ENCODE measurements at places on chromosomes 1 and 21.

- DNase-seq, result no peak
Measured at GRCh38 chr1:181433931-181434330, 49.4 kb upstream of the CACNA1E start.

DNA sequence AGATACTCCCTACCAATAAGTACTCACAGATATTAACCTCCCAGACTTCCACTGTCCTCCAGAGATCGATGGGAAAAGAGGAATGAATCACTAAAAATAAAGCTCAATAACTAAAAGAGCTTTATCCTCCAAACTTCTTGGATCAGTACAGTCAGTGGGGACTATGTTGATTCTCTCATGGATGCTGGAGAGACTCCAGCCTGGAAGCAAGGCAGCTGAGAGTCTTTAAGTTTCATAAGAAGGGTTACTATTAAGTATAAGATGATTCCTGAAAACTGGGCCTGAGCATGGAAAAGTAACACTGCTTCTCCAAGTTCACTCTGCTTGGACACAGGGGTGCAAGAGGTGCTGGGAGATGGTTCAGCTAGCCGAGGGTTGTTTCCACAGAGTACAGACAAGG is 6.2 kb upstream of the DDR2 start:
- DNase-seq, result no peak

DNA sequence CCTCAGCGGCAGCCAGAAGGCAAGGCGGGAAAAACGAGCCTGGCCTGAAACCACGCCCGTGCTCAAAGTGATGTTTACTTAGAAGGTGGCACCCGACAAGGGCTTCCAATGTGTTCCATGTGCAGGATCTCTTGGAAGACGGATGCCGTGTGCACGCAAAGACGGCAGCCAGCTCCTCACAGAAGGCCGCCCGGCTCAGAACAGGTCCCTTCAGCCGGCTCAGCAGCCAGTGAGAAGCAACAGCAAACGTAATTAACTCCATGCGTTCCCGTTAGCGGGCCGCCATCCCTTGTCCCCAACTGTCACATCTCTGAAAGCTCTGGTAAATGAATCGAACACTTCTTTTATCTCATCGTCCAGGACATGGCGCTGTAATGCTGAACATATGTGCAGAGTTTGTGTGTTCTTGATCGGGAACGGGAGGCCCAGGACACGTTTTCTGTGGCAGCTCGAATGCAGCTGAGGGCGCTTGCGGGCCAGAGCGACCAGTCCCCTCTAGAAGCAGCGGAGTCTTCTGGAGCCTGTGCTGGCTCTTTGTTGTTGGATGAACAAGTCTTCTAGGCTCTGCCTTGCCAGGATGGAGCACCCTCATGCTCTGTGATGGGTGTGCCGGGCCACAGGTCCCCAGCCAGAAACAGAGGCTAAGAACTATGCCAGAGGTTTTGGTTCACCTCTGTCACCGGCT is 94.6 kb upstream of the ARHGEF16 start:
- DNase-seq, result no peak

DNA sequence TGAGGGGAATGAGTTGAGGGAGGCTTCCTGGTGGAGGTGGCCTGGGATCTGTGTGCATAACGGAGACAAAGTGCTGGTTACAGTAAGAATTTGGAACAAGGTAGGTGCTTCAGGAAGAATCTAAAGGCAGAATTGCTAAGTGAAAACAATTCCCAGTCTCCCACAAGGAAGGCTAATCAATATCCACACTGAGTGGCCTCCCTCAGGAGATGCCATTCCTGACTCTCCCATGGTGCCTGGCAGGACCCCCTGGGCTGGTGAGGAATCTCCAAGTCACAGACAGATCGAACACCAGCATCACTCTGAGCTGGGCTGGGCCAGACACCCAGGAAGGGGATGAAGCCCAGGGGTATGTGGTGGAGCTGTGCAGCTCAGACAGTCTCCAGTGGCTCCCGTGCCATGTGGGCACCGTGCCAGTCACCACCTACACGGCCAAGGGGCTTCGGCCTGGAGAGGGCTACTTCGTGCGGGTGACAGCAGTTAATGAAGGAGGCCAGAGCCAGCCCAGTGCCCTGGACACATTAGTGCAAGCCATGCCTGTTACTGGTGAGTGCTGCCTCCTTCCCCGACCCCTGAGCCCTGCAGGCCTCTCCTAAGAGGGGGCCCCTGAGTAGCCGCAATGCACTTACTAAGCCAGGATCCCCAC is 30.7 kb downstream of the IGFN1 start:
- DNase-seq, result no peak

- DNase-seq, result no peak
Measured at GRCh38 chr1:185309566-185309965, 7.5 kb downstream of the IVNS1ABP start.

GRCh38 chr1:168786476-168787330 is 57.7 kb upstream of the DPT start:
- no peak for DNase-seq
